Bronchus fibroblast of lung (primary cell): ENCODE measurements at places on chromosomes 1 and 21. TPM values are rescaled to one million over a fixed set of nuclear protein-coding genes. Genes with fewer than 3 reads are reported as not detected.

OPRD1 gene
- not detected in 2 replicates for total RNA-seq

TMEM54 gene
- total RNA-seq = 52.2 and 57.3 TPM in 2 replicates

IQCC gene
- 2.9 and 3.3 TPM in 2 replicates for total RNA-seq

S100A12 gene
- not detected in 2 replicates for total RNA-seq

UCK2 gene
- 76.5 and 96.9 TPM in 2 replicates for total RNA-seq

C1orf105 gene
- total RNA-seq = not detected in 2 replicates

CELA3A gene
- not detected in 2 replicates for total RNA-seq

AK5 gene
- 23.2 and 26.3 TPM in 2 replicates for total RNA-seq

NBPF3 gene
- total RNA-seq = 17.7 and 20.3 TPM in 2 replicates

VANGL2 gene
- total RNA-seq = 0.89 and 1.0 TPM in 2 replicates

RAB7B gene
- 3.2 and 3.4 TPM in 2 replicates for total RNA-seq

PTGS2 gene
- total RNA-seq = 0.17 and 0.45 TPM in 2 replicates

VHLL gene
- not detected in 2 replicates for total RNA-seq

GIPC2 gene
- 2.1 and 3.0 TPM in 2 replicates for total RNA-seq

HSD3B1 gene
- not detected in 2 replicates for total RNA-seq

CCDC17 gene
- under 0.01 and 0.15 TPM in 2 replicates for total RNA-seq

RBM34 gene
- total RNA-seq = 29.3 and 39.7 TPM in 2 replicates

PLA2G2D gene
- not detected in 2 replicates for total RNA-seq

MAP1LC3C gene
- 0.34 TPM in 1 of 2 replicates, not detected in the other for total RNA-seq

MATN1 gene
- not detected in 2 replicates for total RNA-seq

LCE1F gene
- not detected in 2 replicates for total RNA-seq

CLDN19 gene
- total RNA-seq = not detected in 2 replicates
